ENCODE measurements at places on chromosomes 2 and 18. TPM values are rescaled to one million over a fixed set of nuclear protein-coding genes. Genes with fewer than 3 reads are reported as not detected.

- DNase-seq: no peak
Measured at GRCh38 chr2:220936641-220937197, 635.4 kb downstream of the EPHA4 start.

DNA sequence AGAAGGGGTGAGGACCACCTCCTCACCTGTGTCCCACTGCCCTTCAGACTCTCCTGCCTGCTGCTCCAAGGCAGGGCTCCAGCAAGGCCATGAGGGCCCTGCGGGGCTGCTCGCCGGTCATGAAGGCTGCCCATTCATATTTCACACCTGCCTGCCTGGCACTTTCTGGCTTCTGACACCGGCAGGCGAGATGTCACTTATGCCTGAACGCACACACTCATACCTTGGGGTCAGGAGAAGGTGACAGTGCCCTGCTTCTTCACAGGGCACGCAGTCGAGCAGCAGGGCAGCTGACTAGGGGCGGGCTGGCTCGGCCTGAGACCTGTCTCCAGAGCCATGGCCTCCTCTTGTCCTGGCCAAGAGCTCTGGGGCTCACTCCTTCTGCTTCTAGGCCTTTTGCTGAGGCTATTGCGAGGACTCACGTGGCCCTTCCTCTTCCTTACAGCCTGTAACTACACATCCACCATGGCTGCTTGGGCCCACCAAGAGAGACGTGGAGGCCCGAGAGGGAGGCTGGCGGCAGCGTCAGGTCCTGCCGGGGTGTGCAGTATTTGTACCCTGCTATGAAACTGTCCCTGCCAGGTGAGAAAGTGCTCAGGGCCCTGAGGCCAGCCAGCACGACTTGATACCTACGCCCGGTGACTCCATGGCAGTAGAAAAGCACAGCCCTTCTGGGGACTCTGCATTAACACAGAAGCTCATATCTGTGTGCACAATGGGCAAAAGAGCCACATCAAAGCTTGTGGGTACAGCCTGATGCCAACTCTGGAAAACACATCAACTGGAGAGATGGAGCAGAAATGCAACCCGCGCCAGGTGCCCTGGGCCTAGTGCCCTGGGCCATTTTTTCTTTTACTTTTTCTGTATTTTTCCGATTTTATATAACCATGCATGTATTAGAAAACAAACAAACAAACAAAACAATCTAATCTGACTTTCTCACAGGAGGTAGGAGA, 30.6 kb downstream of the HS6ST1 start:
- DNase-seq: no peak

The HJURP gene
- total RNA-seq: 9.8 TPM

DNA sequence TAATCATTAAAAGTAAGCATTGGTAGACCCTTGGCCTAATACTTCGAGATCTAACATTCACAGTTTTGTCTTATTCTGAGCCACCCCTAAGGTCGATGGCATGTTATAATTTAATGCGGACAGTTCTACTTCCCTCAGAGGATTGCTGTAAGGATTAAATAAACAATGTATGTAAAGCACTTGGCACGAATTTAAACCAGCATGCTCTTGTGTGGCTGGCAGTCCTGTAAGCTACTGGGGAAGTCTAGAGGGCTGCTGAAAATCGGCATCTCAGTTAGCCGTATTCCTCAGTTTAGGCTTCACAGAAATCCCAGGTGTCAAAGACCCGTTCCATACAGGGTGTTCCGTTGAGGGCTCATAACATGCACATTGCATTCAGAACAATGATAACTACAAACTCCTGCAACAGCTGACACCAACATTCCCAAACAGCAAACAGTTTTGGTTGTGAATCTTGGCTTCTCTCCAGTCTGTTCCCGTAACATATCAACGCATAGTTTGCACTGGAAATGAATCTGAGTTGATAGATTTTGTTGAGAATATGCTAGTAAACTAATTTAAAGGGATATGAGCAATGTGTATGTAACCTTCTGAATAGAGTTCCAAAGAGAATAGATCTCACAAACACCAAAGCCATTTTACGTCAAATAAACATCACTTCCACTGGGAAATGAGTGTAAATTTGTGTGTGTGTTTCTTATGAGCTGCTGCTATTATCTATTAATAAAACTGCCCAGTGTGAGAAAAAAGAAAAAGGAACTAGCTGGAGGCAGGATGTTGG, 52.2 kb upstream of the ACKR3 start:
- DNase-seq: peak; percentile 49

The SLC30A3 gene
- not detected for total RNA-seq

The SPIRE1 gene
- total RNA-seq: 31.7 TPM

GRCh38 chr18:49212819-49213218, 247.6 kb downstream of the DYM start:
- no peak for DNase-seq

DNA sequence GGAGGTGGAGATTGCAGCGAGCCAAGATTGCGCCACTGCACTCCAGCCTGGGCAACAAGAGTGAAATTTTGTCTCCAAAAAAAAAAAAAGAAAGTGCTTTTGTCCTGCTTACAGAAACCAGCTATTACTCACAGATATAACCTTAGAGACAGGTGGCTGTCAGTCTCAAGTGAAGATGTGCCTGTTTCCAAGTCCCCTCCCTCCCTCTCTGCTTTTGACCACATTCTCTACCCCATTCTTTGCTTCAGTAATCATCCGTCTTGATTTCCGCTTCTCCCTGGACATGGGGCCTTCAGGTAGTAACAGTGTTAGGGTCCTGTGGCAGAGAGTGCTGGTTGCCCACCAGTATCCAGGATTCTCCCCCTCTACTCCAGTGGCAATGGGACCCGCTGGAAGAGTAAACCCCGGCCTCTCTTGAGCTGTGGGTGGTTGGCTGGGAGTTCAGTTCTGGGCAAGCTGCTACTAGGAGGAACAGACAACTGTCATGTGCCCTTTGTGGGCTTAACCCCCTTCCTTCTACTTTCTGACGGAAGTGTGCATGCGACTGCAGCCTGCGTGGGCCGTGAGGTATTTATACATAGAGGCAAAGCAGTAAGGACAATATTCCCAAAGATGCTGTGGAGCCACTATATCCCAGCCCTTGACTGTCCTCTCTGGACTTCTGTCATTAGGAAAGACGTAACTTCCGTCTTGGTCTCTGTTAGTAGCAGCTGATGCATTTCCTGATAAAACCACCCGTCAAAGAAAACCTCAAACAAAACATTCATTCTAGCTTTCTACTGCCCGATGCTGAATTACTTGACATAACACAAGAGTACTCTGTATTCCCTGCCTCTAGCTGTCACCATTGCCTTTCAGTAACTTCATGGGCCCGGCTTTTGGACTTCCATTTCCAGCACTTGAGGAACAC, 17.8 kb downstream of the PDCL3 start:
- no peak for DNase-seq

The NT5C1B gene
- not detected for total RNA-seq

The CIB4 gene
- not detected for total RNA-seq

GRCh38 chr18:35506024-35506712, 8.4 kb upstream of the INO80C start:
- DNase-seq: no peak

All from tongue (tissue), 3 donors.